AG09319 (cell line): ENCODE measurements at places on chromosomes 5 and 9.

DNA sequence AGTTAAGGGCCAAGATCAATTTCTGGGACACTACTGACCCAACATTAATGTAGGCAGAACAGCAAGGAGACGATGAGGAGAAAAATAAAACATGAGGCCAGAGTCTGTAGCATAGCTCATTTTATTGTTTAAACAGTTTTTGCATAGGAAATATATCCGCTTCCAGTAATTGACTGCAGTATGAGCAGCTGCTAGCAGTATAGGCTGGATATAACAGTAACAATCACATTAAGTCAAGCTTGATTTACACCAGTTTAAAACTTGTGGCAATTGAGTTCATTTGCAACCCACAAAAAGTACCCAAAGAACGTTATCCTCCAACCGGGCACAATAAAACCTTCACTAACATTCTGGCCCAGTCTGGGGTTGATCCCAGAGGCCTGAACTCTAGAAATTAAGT, 232.2 kb downstream of the NFIB start:
- DNase-seq: no peak

GRCh38 chr5:144548936-144549335, 378.3 kb downstream of the KCTD16 start:
- no peak for DNase-seq

DNA sequence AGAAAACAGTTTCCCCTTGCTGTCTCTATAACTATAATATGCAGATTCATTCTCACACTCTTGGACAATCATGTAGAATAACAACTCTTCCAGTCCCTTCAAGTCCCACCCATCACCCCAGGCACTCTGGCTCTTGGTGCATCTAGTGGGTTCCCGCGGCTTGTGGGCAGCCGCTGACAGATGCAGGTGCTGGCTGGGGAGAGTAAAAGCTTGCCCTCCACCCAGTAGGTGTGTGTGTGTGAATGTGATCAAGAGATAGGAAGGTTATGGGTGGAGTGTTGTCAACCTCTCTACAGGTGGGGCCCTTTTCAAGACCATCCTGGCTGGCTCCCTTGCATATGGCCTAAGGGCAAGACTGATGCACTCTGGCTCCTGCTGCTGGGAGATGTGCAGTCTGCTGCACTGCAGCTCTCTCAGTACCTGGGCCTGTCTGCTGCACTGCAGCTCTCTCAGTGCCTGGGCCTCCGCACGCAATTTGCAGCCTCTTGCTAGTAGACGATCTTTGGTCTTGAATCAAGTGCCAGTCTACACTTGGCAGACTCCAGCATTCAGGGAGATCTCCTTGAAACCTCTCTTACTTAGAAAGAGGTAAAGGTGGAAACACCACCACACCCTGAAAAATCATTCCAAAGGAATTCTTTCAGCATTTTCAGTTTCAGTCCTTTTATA, 189.7 kb upstream of the GDNF start:
- DNase-seq: no peak

GRCh38 chr5:14257995-14258403, 114.9 kb downstream of the TRIO start:
- no peak for DNase-seq

DNA sequence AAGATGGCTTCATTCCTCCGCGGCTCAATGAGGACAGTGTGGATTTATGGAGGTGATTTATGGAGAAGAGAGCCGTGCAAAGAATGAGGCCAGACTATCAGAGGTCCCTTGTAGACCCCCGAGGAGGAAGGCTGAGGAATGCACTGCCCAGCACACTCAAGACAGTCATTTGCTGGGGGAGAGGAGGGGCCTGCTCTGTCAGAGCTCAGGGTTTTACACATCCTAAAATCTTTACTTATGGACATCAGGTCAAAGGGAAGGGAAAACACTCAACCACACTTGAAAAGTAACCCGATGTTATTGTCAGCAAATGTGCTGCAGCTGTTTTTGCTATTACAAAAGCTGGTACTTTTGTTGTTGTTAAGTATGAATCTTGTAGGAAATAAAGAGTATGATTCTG, 289.5 kb downstream of the SLIT3 start:
- DNase-seq: no peak

DNA sequence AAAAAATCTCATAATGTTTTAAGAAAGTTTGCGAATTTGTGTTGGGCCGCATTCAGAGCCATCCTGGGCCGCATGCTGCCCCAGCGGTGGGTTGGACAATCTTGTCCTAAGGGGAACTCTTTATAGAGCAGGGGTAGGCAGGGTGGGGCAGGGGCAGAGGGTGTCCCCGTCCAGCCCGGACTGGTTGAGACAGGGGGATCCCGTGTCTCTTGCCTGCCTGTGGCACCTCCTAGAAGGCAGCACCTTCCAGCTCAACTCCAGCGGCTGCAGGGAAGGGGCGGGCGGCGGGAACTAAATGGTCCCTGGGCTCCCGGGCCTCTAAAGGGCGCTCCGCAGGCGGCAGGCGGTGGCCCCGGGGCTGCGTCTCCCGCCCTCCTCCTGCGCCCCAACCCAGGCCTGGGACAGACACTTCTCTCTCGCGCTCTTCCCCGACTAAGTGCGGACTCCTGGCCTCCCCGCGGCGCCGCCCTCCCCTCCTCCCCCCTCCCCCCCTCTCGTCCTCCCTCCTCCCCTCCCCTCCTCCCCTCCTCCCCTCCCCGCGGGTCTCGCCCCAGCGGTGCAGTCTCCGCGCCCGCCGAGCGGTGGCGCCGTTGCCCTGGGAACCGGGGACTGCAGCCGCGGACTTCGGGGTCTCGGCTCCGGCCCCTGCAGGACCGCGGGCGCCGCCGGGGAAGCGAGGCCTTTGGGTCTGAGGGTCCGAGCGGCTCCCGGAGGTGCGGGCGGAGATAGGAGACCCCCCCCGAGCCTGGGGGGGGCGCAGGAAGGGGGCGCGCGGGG, 132.6 kb downstream of the MRPL36 start:
- DNase-seq: no peak

- DNase-seq: no peak
Measured at GRCh38 chr5:134114886-134115805, 665 bp downstream of the TCF7 start.

DNA sequence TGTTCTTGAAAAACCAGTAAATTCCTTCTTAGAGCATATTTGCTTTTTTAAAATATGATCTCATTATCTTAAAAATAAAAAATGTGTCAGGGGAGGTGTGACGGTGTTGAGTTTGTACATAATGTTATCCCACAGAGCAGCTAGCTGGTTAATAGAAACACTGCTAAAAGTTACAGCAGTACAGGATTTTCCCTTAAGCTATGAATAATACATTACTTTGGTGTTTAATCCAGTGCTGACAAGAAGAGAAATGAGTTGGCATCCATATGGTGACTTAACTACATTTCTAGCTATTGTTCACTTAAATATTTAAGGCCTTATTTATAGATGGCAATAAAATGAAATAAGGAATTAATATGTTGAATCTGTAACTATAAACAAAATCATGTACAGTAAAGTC, 883.1 kb downstream of the CDH18 start:
- DNase-seq: no peak

GRCh38 chr5:38994324-38994927, 79.8 kb downstream of the RICTOR start:
- DNase-seq: peak; percentile 44

DNA sequence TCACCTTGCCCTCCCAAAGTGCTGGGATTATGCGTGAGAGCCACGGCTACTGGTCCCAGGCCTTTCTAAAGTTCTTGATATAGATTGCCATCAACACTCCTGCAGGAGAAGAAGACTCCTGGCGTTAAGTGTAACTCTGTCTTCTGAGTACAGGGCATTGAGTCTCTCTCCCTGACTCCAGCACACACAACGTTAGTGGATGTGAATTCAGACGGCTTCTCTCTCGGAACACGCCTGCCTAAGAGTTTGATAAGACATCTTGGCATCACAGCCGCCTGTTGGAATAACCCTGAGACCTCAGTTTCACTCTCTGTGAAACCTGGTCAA, 27.5 kb upstream of the PPARGC1B start:
- DNase-seq: no peak

- DNase-seq: no peak
Measured at GRCh38 chr5:170444181-170444580, 55.0 kb upstream of the KCNMB1 start.

DNA sequence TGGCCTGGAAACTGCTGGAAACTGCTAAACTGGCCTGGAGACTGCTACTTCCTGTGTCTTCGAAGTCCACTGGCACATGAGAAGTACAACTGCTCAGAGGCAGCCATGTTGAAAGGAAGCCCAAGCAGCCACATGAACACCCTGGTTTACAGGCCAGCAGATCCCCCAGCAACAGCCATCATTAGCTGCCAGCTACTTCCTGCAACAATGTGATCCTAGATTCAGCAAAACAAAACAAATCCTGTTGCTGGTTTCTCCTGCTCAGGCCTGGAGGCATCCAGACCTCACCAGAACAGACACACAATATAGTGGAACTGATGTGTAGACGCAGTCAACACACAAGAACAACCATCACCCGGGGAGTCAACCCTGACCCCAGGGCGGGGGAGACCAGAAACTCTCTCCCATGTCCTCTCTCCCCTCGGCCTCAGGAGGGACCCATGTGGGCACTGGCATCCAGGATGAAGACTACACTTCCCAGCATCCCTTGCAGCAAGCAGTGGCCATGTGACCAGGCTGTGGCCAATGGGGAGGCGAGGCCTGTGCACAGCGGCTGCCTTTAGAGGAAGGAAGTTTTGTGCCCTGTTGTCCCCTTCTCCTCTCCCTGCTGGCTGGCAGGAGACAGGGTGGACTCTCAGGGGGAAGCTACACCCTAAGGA, 9.2 kb upstream of the LCN15 start:
- DNase-seq: no peak

GRCh38 chr9:33932078-33932807, 115.3 kb downstream of the UBE2R2 start:
- DNase-seq: no peak

- DNase-seq: no peak
Measured at GRCh38 chr5:32282633-32283032, 30.1 kb downstream of the MTMR12 start.

GRCh38 chr9:122718038-122718437, 5.8 kb upstream of the OR1L4 start:
- DNase-seq: no peak

DNA sequence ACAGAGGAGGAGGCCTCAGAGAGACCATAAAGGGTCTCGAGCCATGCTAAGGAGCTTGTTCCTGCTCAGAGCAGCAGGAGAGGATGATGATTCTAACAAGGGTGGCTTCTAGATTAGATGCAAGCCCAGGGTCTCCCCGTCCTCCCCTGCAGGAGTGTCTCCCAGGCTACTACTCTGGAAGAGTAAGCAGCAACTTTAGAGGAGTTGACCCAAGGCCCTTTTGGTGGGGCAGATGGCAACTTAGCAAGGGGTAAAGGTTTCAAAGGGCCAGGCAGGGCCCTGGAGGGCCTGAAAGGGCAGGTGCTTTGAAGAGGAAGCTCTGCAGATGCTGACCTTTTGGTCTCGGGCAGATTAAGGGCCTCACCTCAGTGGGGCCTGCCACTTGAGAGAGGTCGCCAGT, 174.9 kb downstream of the GABBR2 start:
- DNase-seq: no peak

DNA sequence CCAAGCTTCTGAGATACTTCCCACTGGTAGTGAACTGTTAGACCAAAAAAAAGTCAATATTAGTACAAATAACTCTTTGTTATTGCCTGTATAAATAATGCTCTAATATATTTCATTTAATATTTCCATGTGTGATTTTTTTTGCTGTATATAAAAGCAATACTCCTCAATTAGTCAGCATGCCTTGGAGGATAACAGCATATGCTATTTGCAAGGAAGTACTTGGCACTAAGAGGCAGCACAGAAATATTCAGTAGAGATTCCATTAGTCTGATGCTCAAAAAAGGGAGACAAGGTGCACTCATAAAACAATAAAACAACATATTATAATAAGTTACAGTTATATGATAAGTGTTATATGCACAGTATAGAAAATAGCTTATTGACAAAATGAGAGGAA, 296.6 kb upstream of the MPDZ start:
- DNase-seq: no peak

- no peak for DNase-seq
Measured at GRCh38 chr5:129500101-129500500, 40.0 kb downstream of the ADAMTS19 start.

GRCh38 chr9:72338631-72339030, 26.4 kb downstream of the ZFAND5 start:
- DNase-seq: no peak

DNA sequence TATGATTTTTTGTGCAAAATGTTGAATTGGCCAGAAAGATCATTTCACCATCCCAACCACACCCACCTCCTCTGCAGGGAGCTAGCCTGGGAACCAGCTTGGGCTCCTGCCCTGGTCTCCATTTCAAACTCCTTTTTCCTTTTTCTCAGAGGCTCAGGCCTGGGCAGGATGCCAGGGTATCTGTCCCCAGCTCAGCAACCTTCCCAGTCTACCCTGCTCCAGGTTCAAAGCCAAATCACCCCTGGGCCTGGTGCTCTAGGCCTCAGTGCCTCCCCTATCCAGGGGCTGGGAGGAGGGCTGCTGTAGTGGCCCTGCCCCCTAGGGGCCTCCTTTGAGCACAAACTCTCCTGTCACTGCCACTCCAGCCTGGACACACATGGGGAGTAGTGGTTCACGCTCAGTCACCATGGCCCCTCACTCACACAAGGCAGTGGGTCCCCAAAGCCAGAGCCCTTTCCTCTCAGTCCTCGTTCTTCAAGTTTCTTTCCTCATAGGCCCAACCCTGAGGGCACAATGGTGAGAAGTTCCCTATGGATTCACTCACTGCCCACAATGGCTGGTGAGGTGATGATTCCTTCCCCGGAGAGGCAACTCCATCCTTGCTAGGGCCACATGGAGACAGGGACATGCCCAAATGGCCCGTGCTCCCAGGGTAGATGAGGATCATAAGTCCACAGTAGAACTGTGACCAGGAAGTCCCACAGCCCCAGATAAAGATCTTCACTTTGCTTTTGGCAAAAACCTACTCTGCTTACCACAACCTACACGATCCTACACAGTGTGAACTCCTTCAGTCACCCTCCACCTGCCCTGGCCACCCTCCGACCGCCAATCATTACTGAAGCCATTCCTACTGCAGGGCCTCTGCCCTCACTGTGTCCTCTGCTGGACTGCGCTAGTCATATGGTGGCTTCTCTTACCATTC, 1.6 kb upstream of the ST6GALNAC4 start:
- DNase-seq: no peak

DNA sequence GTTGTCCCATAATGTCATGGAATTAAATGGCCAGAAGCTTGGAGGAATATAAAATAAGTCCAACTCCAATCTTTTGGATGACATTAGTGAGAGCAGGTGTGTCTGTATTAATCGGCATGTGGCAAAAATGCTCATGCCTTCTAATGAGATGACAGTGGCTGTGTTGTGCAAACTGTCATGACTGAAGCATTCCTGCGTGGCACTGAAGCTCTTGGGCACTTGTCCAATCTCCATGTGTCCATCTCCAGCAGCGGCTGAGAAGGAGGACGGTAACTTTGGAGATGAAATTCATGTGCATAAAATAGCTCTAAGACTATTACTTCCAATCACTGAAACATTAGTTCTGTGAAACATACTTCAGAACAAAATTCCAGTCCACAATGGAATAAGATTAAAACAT, 697.5 kb upstream of the GRAMD2B start:
- no peak for DNase-seq
